ENCODE measurements at places on chromosomes 5 and 9.

DNA sequence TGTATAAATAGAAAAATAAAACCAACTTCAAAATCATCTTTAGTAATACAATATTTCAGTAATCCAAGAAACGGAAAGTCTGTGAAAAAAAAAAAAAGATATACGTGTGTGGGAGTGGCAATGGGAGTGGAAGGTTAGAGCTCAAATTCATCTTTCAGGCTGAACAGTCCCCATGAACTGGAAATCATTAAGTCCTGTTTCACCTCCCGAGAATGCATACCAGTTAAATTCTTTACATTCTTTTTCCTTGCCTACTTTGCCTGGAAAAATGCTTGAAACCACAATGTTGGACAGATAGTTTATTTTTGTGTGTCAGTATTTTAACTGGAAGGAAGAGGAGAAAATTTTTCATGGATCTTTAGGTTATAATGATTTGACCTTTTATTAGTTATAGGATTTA, 166.8 kb downstream of the MUSK start:
- no peak for DNase-seq

GRCh38 chr5:1466631-1467265, 21.5 kb upstream of the SLC6A3 start:
- no peak for DNase-seq

- no peak for DNase-seq
Measured at GRCh38 chr5:151058301-151058700, 22.5 kb downstream of the TNIP1 start.

DNA sequence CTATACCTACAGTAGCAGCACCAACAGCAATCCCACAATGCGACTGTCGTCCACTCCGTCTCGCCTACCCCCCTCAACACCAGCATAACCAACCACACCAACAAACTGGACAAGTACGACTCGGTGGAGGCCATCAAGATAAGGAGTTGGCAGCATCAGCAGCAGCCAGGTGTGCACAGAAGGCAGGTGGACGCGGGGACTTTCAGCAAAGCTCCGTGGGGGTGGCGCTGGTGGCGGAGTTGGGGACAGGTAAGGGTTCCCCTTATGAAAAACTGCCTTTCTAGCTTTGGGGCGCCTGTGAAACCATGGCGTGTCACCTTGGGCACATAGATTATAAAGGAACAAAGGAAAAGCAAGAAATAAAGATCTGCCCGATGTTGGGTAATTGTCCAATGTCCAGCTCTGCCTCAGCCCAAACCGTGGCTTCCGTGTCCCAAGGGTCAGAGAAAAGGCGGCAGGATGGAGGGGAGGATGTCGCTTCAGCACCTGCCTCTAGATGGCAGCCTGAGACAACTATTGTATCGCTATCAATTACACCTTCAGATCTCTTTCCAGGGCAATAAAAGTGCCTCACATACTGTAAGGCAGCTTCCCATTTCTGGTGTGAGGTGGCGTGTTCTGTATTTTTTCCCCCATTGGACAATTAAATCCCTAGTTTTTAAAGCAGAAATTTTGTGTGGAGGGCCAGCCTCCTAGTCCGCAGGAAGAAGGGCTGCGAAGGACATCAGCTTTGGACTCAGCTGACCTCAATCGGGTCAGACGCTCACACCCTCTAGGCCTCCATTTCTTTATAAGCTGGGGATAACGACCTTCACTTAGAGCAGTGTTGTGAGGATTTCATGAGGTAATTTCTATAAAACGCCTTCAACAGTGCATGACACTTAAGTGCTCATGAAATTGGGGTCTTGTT, 58.8 kb downstream of the MTRR start:
- peak; percentile 17 for DNase-seq

DNA sequence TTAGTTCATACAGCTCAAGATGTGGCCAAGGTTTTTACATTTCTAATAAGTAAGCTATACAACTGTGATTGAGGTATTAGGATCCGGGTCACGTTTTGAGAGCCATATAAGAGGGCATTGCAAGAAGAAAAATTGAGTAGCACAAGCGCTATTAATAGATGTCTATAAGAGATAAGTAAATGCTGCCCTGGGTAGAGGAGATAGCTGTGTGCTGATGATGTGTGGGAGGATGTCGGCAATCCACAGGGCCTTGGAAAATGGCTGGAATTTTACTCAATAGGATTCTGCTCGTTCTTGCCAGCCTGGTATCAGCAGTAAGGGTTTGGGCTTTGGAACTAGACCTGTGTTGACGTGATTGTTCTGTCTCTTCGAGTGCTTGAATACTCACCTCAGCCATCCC, 41.6 kb downstream of the CSF1R start:
- DNase-seq, result no peak

GRCh38 chr9:99693888-99694287, 127.8 kb upstream of the NR4A3 start:
- DNase-seq, result no peak

DNA sequence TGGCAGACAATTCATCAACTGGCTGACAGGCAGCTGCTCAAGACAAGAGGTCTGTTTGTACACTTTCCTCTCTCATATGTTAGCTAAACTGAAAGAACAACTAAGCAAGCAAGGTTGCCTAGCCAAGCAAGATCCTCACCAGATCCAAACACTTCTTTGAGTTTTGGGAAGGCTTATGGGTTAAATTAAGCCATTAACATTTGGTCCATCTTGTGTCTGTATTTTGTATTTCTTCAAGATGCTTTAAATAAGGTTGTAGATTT, 170.4 kb upstream of the RAI14 start:
- DNase-seq, result no peak

- DNase-seq, result no peak
Measured at GRCh38 chr9:98150164-98150563, 31.1 kb upstream of the TRIM14 start.

DNA sequence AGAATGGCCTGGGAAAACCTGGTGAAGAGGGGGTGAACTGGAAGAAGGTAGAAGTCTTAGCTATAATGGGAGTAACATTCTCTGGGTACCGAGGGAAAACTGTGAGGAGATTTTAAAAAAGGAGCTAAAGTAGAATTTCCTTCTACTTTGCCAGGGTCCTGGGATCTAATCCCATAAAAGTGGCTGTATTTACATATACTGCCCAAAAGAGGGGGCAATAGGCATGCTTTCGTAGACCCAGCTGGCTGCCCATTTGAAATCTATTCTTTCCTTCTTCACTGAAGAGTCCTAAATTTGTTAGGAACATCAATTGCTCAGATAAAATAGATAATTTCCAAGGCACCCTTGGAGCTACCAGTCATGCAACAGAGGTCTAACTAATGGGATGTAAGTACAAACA, 159.2 kb downstream of the CDC42SE2 start:
- no peak for DNase-seq

DNA sequence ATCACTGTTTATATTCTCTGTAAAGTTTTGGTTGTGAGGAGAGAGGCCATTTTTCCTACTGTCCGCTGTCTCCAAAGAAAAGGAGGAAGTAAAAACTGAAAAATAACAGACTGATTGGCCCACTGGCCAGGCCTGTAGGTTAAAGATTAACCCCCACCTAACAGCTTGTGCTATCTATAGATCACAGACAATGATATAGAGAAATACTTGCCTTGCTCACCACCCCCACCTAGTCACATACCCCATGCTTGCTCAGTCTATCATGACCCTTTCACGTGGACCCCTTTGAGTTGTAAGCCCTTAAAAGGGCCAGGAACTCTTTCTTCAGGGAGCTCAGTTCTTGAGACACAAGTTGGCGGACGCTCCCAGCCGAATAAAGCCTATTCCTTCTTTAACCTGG, 357.4 kb downstream of the PRDM9 start:
- no peak for DNase-seq

DNA sequence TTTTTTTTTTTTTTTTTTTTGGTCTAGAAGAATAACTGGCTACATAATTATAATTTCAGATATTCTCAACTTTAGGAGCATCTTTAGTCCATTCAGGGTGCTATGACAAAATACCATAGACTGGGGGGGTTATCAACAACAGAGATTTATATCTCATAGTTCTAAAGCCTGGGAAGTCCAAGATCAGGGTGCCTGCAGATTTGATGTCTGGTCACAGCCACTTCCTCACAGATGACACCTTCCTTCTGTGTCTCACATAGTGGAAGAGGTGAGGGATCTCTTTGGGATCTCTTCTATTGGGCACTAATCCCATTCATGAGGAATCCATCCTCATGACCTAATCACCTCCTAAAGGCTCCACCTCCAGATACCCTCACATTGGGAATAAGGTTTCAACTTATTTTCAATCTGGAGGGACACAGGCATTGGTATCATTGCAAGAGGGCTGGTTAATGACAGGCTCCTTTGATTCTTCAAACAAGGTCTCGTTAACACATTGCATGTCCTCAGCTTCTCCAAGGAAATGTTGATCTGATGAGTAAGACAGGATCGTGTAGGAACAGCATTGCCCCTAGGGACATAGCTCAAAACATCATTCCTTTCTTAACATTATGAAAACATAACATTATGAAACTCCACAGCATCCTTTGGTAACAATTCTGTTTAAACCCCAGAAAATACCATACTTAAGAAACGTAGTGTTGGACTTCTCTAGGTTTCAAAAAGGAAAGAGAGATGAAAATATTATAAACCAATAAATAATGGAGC, 372.4 kb downstream of the SEMA5A start:
- DNase-seq, result no peak

- DNase-seq, result no peak
Measured at GRCh38 chr9:108048406-108049025, 558.9 kb upstream of the KLF4 start.

GRCh38 chr9:129125478-129125877, 14.3 kb downstream of the PTPA start:
- no peak for DNase-seq

DNA sequence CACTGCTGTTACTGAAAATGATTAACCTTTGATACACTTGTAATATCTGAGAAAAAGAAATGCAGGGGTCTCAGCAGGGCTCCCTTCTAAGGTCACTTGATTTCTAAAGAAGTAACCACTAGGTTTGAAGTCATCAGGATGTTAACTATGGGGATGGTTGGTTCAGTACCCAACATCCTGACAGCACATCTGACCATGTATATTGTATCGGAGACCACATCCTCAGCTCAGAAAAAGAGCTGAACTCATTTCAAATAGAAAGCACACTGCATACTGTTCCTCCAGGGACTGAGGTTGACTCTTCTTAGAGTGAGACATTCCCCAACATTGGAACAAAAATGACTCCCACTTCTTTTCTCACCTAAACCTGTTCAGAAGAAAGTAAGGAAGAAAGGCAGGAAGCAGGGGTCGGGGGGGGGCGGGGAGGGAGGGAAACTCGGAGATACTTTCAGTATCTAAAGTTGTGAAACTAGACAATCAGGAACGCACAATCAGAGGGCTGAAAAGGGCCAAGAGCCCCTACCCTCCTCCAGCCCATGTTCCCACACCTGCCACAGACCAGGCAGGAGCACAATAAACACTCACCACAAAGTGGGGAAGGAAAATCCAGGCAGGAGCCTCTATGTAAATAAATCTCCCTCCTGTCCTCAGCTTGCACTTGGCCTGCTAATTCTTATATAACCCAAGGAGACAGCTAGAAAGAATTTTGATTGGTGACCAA, 730 bp upstream of the GZMA start:
- peak; percentile 34 for DNase-seq

DNA sequence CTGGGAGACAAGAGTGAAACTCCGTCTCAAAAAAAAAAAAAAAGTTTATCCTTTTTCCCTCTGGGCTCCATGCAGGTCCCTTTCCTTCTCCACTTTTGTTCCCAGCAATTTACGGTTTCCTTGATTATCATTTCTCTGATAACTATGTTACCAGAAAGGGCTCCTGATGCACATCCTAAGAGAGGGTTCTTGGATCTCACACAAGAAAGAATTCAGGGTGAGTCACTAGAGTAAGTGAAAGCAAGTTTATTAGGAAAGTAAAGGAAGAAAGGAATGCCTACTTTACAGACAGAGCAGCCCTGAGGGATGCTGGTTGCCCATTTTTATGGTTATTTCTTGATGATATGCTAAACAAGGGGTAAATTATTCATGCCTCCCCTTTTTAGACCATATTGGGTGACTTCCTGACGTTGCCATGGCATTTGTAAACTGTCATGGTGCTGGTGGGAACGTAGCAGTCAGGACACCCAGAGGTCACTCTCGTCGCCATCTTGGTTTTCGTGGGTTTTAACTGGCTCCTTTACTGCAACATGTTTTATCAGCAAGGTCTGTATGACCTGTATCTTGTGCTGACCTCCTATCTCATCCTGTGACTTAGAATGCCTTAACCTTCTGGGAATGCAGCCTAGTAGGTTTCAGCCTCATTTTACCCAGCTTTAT, 13.5 kb upstream of the MELK start:
- no peak for DNase-seq

- DNase-seq, result no peak
Measured at GRCh38 chr9:70049236-70049635, 5.6 kb downstream of the MAMDC2 start.

DNA sequence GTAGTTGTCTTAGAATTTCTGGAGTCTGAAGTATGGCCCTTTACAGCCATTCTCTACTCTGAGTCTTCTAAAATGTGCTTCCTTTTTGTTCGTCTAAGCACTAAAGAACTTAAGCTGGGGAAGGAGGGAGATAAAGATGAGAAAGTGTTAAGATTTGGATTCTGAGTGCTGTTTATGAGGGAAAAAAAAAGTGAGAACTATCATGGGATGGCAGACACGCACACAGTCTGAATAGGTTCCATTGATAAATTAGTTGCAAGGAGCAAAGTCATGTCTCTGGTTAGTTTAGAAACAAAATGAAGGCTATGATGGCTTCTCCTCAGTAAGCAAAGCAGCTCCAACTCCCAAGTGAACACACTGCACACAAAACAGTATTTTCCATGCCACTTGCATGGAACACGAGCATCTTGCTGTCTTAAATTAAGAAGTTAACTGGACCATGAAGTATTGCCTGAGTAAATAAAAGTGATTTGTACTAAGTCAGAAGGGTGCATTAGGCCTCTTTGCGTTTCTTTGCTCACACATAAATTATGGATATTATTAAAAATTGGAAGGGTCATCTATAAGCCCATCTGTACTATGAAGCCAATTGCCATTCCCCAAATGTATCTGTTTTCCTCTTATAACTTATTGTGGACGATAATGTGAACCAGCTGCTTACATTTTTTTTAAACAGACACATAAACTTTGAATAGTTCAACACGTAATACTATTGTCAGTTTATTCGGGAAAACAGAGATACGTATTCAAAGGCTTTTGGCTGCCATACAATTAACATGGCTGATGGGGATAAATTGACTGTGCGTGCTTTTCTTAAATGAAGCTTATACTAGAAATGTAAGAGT, 199.3 kb downstream of the SGCD start:
- no peak for DNase-seq

GRCh38 chr5:137269274-137269673, 229.9 kb downstream of the SPOCK1 start:
- DNase-seq, result no peak

DNA sequence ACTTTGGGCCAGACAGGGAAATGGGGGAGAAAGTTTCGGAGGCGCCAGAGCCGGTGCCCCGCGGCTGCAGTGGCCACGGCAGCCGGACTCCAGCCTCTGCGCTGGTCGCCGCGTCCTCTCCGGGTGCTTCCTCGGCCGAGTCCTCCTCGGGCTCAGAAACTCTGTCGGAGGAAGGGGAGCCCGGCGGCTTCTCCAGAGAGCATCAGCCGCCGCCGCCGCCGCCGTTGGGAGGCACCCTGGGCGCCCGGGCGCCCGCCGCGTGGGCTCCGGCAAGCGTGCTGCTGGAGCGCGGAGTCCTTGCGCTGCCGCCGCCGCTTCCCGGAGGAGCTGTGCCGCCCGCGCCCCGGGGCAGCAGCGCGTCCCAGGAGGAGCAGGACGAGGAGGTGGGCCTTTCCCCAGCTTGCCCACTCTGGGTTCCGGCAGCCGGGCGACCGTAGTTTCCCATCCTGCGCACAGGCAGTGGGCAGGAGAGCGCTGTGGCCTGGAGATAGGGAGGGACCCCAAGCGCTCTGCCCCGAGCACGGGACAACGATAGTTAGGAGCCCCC, 516 bp downstream of the MAST4 start:
- no peak for DNase-seq
